MCF 10A (cell line): ENCODE measurements at places on chromosomes 5 and 9.

DNA sequence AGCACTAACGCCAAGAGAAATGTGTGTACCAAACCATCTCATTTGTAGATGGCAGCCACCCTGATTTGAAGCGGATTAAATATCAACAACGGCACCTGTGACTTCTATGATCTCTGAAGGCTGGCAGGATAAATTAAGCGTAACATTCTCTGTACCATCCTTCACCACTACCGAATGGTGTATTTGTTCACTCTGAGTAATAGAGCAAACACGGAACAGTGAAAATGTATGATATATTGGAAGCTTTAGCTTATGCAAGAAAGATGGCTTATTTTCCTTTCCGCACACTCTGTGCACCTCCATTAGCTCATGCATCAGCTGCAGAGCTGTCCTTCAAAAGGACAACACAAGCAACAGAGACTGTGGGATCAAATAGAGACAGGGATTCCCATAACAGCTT is 431.1 kb downstream of the PRELID2 start:
- no peak overlapping the region for H3K27ac ChIP-seq
- H3K27me3 ChIP-seq: no peaks in the 10 kb centered on the region
- H3K4me3 ChIP-seq: no peak overlapping the region

- H3K27ac ChIP-seq: no peak overlapping the region
- no peaks in the 10 kb centered on the region for H3K27me3 ChIP-seq
- no peaks in the 10 kb centered on the region for H3K36me3 ChIP-seq
- no peaks in the 10 kb centered on the region for H3K4me1 ChIP-seq
- no peak overlapping the region for H3K4me3 ChIP-seq
Observed at GRCh38 chr9:135772056-135772646, 70.2 kb downstream of the KCNT1 start.

DNA sequence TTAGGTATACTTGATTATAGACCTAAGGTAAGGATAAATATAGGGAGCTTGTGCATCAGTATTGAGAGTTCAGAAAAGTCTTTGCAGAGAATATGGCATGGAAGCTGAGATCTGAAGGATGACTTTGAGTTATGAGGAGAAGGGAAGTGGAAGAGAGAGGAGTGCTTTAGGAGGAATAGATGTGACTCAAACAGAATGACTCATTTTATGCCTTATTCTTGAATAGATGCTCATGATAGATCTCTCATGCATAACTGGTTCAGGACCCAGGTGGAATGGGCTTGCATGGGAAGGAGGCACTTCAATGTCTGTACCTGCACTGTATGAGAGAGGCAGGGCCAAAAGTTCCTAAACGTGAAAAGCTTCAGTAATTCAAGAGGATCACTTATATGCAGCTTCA is 103.3 kb downstream of the CWC27 start:
- H3K4me3 ChIP-seq: no peak overlapping the region
- H3K4me1 ChIP-seq: no peaks in the 10 kb centered on the region
- H3K27me3 ChIP-seq: no peaks in the 10 kb centered on the region
- DNase-seq: peak; percentile 4

- no peak overlapping the region for H3K4me3 ChIP-seq
- no peaks in the 10 kb centered on the region for H3K4me1 ChIP-seq
- DNase-seq: no peak
- no peak overlapping the region for H3K27ac ChIP-seq
Observed at GRCh38 chr9:121778252-121779225, 127.1 kb downstream of the DAB2IP start.

- H3K4me1 ChIP-seq: peaks cover 26% of the 10 kb centered on the region
- peak; percentile 32 for DNase-seq
- H3K36me3 ChIP-seq: peaks cover 28% of the 10 kb centered on the region
- H3K27me3 ChIP-seq: no peaks in the 10 kb centered on the region
- H3K4me3 ChIP-seq: peak overlapping the region; percentile 58
- peak overlapping the region; percentile 77 for H3K27ac ChIP-seq
Observed at GRCh38 chr9:107481035-107481434, 8.5 kb downstream of the KLF4 start.

- H3K4me3 ChIP-seq: no peak overlapping the region
- no peaks in the 10 kb centered on the region for H3K27me3 ChIP-seq
- H3K36me3 ChIP-seq: no peaks in the 10 kb centered on the region
- no peak overlapping the region for H3K27ac ChIP-seq
- DNase-seq: no peak
- H3K4me1 ChIP-seq: no peaks in the 10 kb centered on the region
Observed at GRCh38 chr5:175124251-175124813, 319.6 kb downstream of the DRD1 start.

- H3K27ac ChIP-seq: no peak overlapping the region
- no peaks in the 10 kb centered on the region for H3K27me3 ChIP-seq
- DNase-seq: no peak
- no peaks in the 10 kb centered on the region for H3K36me3 ChIP-seq
- peaks cover 6% of the 10 kb centered on the region for H3K4me1 ChIP-seq
Observed at GRCh38 chr9:131114084-131114535, 11.3 kb upstream of the NUP214 start.

GRCh38 chr5:116068028-116068632 is 16.7 kb upstream of the COMMD10 start:
- peak; percentile 70 for DNase-seq
- H3K36me3 ChIP-seq: no peaks in the 10 kb centered on the region
- H3K4me1 ChIP-seq: no peaks in the 10 kb centered on the region
- H3K4me3 ChIP-seq: no peak overlapping the region
- H3K27ac ChIP-seq: no peak overlapping the region

DNA sequence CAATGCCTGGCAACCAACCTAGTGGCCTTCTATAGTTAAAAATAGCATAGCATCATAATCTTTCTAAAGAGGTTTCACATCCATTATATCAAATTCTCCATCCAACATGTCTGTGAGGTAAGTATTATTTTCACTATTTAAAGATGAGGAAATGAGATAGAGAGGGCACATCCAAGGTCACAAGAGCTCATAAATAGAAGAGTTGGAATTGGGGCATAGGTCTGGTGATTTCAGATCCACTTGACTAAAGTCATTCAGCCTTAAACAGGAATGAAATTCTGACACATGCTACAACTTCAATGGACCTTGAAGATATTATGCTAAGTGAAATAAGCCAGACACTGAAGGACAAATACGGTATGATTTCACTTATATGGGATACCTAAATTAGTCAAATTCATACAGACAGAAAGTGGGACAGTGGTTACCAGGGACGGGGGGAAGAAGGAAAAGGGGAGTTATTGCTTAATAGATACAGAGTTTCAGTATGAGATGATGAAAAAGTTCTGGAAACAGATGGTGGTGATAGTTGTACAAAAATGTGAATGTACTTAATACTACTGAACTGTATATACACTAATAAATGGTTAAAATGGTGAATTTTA is 259.6 kb upstream of the NR4A3 start:
- H3K27ac ChIP-seq: no peak overlapping the region
- no peaks in the 10 kb centered on the region for H3K4me1 ChIP-seq
- peaks cover 37% of the 10 kb centered on the region for H3K27me3 ChIP-seq
- DNase-seq: no peak
- H3K36me3 ChIP-seq: no peaks in the 10 kb centered on the region

DNA sequence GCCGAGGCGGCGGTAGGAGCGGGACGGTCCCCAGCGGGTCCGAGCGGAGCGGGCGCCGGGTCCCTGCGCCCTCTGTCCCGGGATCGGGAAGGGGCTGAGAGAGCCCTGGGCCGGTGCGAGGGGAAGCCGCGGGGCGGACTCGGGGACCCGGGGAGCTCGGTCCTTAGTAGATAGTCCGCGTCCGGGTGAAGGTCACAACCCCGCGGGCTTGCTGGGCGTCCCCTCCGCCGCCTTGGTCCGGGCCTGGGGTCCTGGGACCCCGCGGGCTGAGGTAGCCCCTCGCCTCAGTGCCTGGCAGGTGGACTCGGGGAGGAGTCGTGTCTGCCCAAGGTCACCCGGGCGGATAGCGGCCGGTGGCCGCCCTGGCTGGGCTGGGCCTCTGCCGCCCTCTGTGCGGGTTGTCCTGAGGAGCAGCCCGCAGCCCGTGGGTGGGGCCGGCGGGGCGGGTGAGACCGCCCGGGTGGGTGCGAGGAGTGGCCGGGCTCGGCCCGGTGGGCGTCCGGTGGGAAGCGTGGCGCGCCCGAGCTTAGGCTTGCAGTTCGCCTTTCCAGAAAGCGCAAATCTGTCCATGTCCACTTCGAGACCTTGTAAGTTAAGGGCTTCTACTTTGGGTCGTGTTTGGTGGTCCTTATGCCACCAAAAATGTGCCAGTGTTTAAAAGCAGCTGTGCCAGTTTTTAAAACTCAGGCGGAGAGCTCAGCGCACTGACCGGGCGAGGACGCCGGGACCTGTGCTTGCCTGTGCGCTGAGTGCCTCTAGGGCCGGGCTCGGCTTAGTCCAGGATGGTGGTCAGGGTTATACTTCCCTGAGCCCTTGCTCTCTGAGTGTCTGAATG is 554 bp downstream of the SDHA start:
- H3K27ac ChIP-seq: peak overlapping the region; percentile 77
- no peaks in the 10 kb centered on the region for H3K27me3 ChIP-seq
- H3K4me1 ChIP-seq: peaks cover 24% of the 10 kb centered on the region
- H3K36me3 ChIP-seq: peaks cover 27% of the 10 kb centered on the region

GRCh38 chr5:161058781-161059180 is 206.8 kb upstream of the ATP10B start:
- H3K27me3 ChIP-seq: no peaks in the 10 kb centered on the region
- H3K4me3 ChIP-seq: no peak overlapping the region
- H3K36me3 ChIP-seq: no peaks in the 10 kb centered on the region
- H3K27ac ChIP-seq: no peak overlapping the region

GRCh38 chr5:11902201-11902619 is 2.0 kb downstream of the CTNND2 start:
- no peaks in the 10 kb centered on the region for H3K36me3 ChIP-seq
- H3K27me3 ChIP-seq: peaks cover 45% of the 10 kb centered on the region
- peaks cover 6% of the 10 kb centered on the region for H3K4me1 ChIP-seq
- no peak overlapping the region for H3K27ac ChIP-seq
- H3K4me3 ChIP-seq: no peak overlapping the region

DNA sequence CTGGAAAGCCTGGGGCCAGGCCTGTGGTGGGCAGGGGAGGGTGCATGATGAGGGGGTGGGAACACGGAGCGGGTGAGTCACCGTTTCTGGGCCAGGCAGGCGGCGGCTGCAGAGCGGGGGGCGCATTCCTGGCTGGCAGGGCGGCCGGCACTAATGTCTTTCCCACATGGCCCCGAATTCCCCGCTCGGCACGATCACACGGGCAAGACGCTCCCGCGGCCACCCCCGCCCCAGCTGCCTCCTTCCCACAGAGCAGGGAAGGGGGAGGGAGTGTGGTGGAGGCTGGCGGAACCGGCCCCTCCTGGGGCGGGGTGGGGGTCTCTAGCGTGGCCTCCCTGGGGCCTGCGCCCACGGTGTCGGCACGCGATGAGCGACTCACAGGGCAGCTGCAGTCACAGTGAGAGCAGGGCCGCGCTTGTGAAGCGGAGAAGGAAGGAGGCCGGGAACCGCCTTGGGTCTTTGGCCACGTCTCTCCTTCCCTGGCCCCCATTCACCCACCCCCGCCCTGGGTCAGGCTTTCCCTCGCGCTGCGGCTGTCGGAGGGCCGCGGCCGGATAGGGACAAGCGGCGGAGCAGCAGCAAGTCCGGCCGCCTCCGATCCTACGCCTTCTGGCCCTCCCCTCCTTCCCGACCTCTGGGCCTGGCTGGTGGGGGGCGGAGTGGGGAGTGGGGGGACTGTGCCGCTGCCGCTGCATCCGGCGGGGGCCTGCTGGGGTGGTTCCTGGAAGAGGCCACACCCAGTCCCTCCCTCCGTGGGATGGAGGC is 48.9 kb downstream of the CXXC5 start:
- H3K27ac ChIP-seq: no peak overlapping the region
- no peak for DNase-seq
- no peak overlapping the region for H3K4me3 ChIP-seq
- no peaks in the 10 kb centered on the region for H3K36me3 ChIP-seq

DNA sequence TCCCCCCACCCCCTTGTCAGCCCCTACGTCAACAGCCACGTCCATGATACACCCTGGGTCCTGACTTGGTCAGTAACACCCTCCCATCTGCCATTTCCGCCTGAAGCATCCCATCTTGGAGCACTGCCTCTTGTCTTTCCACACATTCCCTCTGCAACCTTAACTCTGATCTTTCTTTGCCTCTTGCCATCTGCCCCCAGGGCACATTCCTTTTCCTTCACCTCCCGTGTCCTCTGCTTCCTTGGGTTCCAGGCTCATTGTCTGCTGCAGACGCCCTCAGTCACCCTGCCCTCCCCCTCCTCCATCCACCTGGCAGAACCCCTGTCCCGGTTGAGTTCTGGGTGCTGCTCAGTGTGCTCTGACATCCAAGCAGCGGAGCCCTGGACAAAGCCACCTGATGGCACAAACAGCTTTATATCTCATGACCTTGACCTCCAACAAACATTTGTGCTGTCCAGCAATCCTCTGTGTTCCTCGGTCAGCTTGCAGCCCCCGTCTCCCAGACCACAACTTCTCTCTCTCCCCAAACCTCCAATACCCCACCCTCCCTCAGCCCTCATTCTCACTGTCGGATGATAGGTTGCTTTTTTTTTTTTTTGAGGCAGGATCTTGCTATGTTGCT is 97.7 kb upstream of the IER5L start:
- no peaks in the 10 kb centered on the region for H3K27me3 ChIP-seq
- H3K4me3 ChIP-seq: no peak overlapping the region
- DNase-seq: peak; percentile 80
- peaks cover 46% of the 10 kb centered on the region for H3K4me1 ChIP-seq
- peaks cover 12% of the 10 kb centered on the region for H3K36me3 ChIP-seq
- H3K27ac ChIP-seq: no peak overlapping the region

GRCh38 chr5:135214897-135215616 is 181.0 kb upstream of the PITX1 start:
- no peak overlapping the region for H3K4me3 ChIP-seq
- H3K4me1 ChIP-seq: no peaks in the 10 kb centered on the region
- DNase-seq: peak; percentile 55
- no peaks in the 10 kb centered on the region for H3K36me3 ChIP-seq

DNA sequence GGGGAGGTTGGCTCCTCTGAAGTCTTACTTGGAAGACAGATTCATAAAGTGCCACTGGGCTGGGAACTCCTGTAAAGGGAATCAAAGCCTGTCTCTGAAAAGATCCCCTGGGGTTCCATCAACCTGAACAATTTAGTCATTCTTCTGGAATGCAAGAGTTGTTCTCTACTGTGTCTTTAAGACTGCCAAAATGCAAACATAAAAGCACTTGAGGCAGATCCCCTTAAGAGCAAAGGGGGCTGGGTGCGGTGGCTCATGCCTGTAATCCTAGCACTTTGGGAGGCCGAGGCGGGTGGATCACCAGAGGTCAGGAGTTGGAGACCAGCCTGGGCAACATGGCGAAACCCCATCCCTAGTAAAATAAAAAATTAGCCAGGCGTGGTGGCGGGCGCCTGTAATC is 16.7 kb downstream of the CDKN2AIPNL start:
- peaks cover 12% of the 10 kb centered on the region for H3K4me1 ChIP-seq
- H3K4me3 ChIP-seq: no peak overlapping the region
- peaks cover 95% of the 10 kb centered on the region for H3K36me3 ChIP-seq
- H3K27ac ChIP-seq: no peak overlapping the region
- DNase-seq: no peak
- no peaks in the 10 kb centered on the region for H3K27me3 ChIP-seq

DNA sequence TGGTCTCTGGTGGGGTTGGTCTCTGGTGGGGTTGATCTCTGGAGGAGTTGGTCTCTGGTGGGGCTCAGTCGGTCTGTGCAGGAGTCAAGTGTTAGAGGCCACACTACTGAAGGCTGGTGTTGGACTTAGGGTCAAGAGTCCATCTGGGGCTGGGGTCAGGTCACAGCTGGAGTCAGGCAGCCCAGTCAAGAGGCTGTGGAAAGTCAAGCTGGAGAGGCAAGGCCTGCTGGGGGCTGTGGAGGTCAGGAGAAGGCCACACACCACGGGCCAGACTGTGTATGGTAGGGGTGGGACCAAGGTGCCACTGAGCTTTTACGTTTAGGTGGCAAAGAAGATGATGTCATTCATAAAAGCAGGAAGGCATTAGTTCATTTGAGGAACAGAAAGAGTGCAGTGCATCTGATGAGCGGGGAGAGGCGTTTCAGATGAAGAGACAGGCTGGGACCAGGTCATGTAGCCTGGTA is 16.7 kb upstream of the CD74 start:
- no peak overlapping the region for H3K27ac ChIP-seq
- DNase-seq: no peak
